Peyer's patch (tissue), 4 donors: ENCODE measurements at places on chromosomes 12 and 14. TPM values are rescaled to one million over a fixed set of nuclear protein-coding genes. Genes with fewer than 3 reads are reported as not detected.

The HOXC5 gene
- total RNA-seq = not detected

The NRIP2 gene
- not detected for total RNA-seq

The SRRM4 gene
- total RNA-seq = not detected

The P3H3 gene
- total RNA-seq = 3.7 TPM

The C12orf60 gene
- not detected for total RNA-seq

The POLE2 gene
- total RNA-seq = 8.0 TPM

The TAS2R14 gene
- not detected for total RNA-seq

The AMN gene
- 1,110 TPM for total RNA-seq

The FERMT2 gene
- 12.5 TPM for total RNA-seq

The LRP1-AS gene
- total RNA-seq = not detected

The TOMM20L gene
- total RNA-seq = not detected

The SLC38A2 gene
- total RNA-seq = 173 TPM

The BCL2L14 gene
- total RNA-seq = 69.3 TPM

The CCDC59 gene
- total RNA-seq = 29.8 TPM

The PTPRQ gene
- total RNA-seq = not detected

The SIRT4 gene
- 4.1 TPM for total RNA-seq

The CORO1C gene
- total RNA-seq = 85.3 TPM

The DNAJC22 gene
- 56.7 TPM for total RNA-seq

The RIPK3 gene
- total RNA-seq = 70.1 TPM

The NTF3 gene
- total RNA-seq = 1.4 TPM

The SLC17A8 gene
- not detected for total RNA-seq

The TAMALIN gene
- 112 TPM for total RNA-seq

The HAL gene
- total RNA-seq = not detected

The PRB2 gene
- total RNA-seq = not detected

The KRT83 gene
- total RNA-seq = not detected

The AICDA gene
- not detected for total RNA-seq

The HNRNPA1 gene
- total RNA-seq = 198 TPM

The CABP1 gene
- 0.95 TPM for total RNA-seq

The CIDEB gene
- total RNA-seq = 177 TPM

The DENND5B gene
- total RNA-seq = 56.9 TPM

The SERPINA6 gene
- not detected for total RNA-seq

The SERPINA3 gene
- 42.9 TPM for total RNA-seq

The CDCA3 gene
- 51.2 TPM for total RNA-seq

The LYZ gene
- 83.4 TPM for total RNA-seq

The LRRK2 gene
- 2.6 TPM for total RNA-seq

The LRRC43 gene
- not detected for total RNA-seq
